ENCODE measurements at places on chromosomes 11 and 22.
A peak's percentile ranks its signal among the peaks of the same experiment; 100 is the strongest.

DNA sequence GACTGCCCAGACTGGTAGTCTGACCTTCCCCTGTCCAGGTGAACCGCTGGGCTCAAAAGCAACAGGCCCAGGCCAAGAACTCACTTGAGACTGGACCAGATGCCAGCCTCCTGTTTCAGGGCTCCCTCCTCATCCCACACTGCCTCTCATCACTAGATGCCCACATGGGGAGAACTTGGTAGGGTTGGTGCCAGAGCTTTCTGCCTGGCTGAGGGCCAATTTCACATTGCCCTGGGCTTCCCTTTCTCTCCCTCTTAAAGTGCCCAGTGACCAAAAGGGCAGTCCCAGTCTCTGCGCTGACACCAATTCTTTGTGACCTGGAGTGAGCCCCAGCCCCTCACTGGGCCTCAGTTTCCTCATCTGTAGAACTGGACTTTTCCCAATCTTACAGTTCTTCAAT is 41.7 kb downstream of the C11orf58 start:
- peak; percentile 57 for DNase-seq

DNA sequence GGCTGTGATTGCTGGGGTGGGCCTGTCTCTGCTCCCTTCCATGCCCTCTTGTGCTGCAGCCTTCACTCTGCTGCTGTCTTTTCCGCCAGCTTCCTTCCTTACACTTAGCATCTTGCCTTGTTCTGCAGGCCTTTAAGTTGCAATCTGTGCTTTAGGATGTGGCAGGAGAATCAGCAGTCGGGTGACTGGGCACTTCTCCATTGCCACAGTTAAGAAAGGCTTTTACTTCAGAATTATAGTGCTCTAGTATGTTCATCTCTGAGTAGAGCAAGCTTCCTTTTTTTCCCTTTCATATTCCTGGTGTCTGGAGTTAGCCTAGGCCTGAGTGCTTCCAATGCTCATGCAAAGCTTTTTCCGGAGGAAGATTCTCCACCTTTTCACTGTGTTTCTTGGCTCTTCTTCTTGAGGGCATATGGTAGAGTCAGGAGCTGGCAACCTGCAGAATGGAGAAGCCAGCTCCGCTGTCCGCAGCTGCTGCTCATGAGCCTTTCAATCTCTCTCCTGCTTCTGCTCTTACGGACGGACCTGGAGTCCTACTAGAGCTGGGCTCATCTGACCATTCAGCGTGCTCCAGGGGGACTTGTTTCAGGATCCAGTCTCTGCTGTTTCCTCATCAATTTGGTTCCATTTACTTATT is 20.2 kb downstream of the PPP6R2 start:
- DNase-seq: peak; percentile 57

DNA sequence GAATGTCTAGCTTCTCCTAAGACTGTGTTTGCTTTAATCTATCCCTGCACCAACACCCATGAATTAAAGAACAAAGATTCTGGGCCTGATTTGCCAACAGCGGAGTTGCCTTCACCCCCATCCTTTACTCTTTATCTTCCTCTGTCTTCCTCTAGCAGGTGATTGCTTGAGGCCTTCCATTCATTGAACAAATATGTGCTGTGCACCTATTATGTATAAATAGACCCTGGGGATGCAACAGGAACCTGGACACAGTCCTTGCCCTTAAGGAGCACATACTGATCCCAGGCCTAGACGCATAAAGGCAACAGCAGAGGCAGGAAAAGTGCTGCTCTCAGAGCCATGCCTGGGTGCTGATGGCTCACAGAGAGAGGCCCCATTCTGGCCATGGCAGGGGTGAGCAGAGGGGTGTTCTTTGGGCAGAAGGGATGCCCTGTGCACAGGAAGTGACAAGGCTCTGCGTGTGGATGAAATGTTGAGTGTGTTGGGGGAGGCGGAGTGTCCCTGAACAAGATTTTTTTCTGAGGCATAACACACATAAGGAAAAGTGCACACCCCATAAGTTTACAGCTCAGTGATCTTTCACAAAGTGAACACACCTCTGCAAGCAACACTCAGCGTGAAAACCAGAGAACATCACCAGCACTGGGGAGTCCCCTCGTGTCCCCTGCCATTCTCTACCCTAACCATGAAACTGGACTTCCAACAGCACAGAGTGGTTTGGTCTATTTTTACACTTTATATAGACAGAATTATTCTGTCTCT is 145.9 kb downstream of the GRIK4 start:
- DNase-seq: no peak

- DNase-seq: no peak
Measured at GRCh38 chr22:36467042-36467810, 14.2 kb downstream of the TXN2 start.

GRCh38 chr11:82869657-82870056 is 30.6 kb downstream of the PRCP start:
- DNase-seq: peak; percentile 78

- no peak for DNase-seq
Measured at GRCh38 chr11:79661373-79661772, 220.5 kb upstream of the TENM4 start.

- no peak for DNase-seq
Measured at GRCh38 chr11:70072861-70073755, 5.0 kb upstream of the ANO1 start.

GRCh38 chr11:130181295-130182272 is 22.0 kb downstream of the ST14 start:
- DNase-seq: peak; percentile 83
